NCI-H1417 treated with DMSO at 0.1 percent for 48 hours (cell line): ENCODE measurements at places on chromosomes 11 and 22.

GRCh38 chr22:30668386-30668710 is 673 bp upstream of the DUSP18 start:
- DNase-seq = no peak

DNA sequence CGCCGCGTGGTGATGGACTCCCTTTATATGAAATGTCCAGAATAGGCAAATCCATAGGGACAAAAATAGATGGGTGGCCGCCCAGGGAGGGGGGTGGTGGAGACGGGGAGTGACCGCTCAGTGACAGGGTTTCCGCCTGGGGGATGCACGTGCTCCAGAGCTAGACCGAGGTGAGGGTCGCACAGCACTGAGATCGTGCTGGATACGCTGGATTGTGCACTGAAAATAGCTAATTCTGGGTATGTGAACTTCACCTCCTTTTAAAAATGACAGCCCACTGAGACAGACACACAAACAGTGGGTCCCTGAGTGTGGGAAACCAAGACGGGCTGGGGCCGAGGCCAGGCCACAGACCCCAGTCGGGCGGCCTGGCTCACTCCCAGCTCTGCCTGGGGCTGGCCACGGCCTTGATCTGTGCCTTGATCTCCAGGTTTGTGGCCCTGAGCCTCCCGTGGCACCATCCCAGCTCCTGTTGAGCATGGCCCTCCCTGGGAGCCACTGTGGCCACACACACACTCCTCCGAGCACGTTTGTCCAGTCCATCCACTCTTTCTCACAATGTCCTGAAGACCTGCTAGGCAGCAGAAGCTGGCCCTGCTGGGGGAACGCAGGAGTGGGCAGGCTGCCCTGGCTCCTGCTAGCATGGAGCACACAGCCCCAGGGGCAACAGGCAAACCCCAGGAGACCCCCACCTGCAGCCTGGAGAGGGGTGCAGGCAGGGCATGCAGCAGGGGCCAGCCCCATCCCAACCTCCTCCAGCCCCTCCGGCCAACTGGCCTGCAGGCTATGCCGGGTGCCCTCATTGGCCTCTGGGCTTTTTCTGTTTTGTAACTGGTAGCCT is 41.0 kb upstream of the TH start:
- no peak for DNase-seq

- DNase-seq = no peak
These were observed 8.2 kb downstream of the ROBO4 start for GRCh38 chr11:124889191-124890091.

- no peak for DNase-seq
These were observed 1.4 kb downstream of the MDK start for GRCh38 chr11:46382646-46383403.

- no peak for DNase-seq
These were observed 10.9 kb upstream of the DCHS1 start for GRCh38 chr11:6666302-6667183.

- DNase-seq = no peak
These were observed 37.2 kb downstream of the PARVA start for GRCh38 chr11:12414611-12415010.

GRCh38 chr22:47841156-47841555 is 1078.7 kb downstream of the TBC1D22A start:
- no peak for DNase-seq

DNA sequence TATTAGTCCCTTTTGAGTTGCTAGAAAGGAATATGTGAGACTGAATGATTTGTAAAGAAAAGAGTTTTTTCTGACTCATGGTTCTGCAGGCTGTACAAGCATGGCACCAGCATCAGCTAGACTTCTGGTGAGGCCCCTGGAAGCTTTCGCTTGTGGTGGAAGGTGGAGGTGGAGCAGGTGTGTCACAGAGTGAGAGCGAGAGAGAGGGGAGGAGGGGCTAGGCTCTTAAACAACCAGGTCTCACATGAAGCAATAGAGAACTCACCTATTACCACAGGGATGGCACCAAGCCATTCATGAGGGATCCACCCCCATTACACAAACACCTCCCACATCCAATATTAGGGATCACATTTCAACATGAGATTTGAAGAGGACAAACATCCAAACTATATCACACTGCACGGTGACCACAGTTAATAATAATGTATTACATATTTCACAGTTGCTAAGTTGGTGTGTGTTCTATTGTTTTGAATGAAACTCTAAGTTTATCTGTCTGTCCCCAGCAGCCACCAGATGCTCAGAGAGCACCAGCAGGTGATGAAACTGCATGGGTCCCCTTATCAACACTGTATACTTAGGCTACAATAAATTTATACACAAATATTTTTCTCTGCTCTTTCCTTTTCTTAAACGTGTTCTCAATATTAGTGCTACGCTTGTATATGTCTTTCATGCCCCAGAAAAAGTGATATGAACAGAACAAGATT is 14.1 kb downstream of the ZFP91 start:
- DNase-seq = no peak

GRCh38 chr22:24086310-24086709 is 75.2 kb downstream of the CABIN1 start:
- DNase-seq = no peak

DNA sequence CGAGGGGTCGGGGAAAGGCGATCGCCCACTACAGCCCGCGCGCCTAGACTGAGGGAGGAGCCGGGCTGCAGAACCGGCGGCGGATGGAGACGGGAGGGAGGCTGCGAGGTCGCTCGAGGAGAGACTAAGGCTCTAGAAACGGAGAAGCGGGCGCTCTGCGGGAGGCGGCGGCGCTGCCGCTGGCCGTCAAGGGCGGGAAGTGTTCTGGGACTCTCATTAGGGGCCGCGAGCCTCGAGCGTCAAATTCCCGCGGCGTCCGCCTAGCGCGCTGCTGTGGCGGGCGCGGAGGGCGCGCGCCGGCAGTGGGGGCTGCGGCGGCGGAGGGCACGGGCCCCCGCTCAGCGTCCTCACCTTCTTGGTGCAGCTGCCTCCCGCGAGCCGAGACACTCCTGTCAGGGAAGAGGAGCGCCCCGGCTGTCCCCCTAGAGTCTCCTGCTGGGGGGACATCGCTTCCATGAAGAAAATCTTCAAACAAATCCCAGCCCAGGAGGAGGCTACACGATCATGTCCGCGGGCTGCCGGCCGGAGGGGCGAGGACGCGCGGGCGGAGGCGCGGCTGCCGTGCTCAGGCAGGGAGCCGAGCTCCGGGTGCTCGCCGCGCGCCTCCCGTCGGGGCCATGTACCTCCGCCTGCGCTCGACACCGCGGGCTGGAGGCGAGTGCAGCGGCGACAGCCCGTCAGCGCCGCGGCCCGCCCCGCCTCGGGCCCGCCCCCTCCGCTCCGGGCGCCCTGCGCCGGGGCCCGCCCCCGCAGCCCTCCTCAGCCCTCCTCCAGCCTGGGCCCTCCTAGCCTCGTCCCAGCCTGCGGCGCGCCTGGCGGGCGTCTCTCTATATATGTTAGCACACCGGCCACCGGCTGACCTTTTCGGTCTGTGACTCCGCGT is at the start of gene ARHGAP20:
ARHGAP20 (minus strand) TSS at position 662 of the 883 bp plus-strand sequence; CDS start at position 456, 206 bp downstream.
- DNase-seq = no peak

DNA sequence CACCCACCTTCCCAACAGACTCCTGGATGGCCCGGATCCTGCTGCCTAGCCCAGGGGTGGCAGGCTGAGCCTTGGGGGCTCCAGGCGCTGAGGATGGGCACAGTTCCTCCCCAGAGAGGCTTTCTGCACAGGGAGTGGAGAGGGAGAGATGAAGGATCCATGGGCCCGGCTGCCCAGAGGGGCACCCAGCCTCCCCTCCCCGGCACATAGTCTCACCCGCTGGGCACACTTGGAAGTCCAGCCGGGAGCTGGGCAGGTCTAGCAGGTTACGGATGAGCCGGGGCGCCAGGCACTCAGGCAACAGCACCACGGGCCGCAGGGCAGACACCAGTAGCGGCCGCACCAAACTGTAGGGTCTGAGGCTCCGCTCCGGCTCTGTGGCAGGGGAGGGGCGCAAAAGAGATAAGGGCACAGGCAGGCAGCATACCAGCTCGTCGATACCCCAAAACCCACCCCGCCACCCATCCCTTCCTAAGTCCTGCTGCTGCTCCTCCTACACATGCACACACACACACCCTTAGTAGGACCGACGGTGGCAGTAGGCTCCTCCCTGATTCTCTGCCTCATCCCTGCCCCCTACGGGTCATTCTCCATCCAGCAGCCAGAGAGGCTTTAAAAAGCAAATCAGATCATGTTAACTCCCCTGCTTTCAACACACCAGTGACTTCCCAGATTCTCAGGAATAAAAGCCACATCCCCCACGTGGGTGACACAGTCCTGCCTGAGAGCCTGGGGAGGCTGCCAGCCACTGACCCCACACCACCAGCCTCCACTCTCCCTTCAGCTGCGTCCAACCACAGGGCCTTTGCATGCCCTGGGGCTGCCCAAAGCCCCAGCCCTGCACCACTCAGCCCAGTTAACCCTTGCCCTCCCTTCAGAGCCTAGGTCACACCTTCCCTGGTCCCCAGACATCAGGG is 6.5 kb upstream of the MFNG start:
- no peak for DNase-seq
